Fibroblast of the aortic adventitia (primary cell): ENCODE measurements at places on chromosomes 7 and 10. TPM values are rescaled to one million over a fixed set of nuclear protein-coding genes. Genes with fewer than 3 reads are reported as not detected.

GRCh38 chr10:24208661-24209431 lies at the start of gene KIAA1217:
TSS of gene KIAA1217 (plus strand) at chr10:24209138. CDS start at chr10:24209194, 56 bp downstream.
- DNase-seq = peak; percentile 56

DNA sequence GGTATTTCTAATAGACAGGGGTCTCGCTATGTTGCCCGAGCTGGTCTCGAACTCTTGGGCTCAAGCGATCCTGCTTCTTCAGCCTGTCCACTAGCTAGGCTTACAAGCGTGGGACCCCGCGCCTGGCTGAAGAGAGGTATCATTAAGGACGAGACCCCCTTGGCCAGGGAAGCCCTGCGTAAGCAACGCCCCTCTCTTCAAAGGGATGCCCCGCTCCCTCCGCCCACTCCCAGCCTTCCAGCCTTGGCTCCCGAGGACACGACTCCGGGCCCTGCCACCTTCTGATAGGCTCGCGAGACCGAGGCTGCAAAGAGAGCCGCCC lies 220 bp upstream of the ZKSCAN5 start:
- no peak for DNase-seq

DNA sequence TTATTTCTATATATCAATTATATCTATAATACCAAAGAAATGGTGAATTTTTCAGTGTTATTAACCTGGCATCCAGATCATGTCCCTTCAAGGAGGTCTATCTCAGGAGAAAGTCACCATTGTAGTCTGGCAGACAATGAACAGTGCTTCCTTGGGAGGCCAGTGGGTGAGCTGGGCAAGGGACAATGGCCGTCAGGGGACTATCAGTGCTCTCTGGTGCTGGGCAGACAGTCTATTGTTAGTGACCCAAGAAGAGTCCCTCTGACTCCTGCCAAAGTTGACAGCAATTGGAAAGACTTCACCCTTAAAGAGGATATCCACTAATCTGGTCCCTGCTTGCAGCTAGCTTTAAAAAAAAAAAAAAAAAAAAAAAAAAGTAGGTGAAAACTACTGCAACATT lies 7.1 kb downstream of the JAZF1 start:
- no peak for DNase-seq

DNA sequence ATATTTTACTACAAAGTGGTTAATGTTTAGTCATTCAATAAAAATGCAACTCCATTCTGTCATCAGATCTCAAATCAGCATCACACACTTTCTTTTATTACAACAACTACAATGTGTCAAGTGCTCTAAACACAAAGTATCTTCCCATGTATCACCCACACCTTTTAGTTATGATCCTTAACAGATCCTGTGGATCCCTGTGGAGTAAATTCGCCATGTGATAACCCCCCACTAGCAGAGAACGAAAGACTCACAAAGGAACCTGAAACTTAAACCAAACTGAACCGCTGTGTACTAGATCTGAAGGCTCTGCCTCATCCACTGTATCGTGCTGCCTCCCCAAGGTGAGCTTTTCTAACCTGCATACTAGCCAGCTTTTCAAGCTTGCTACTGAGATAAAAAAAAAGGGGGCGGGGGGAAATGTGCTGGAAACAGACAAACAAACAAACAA lies 1.7 kb downstream of the DPY19L1 start:
- peak; percentile 29 for DNase-seq

DNA sequence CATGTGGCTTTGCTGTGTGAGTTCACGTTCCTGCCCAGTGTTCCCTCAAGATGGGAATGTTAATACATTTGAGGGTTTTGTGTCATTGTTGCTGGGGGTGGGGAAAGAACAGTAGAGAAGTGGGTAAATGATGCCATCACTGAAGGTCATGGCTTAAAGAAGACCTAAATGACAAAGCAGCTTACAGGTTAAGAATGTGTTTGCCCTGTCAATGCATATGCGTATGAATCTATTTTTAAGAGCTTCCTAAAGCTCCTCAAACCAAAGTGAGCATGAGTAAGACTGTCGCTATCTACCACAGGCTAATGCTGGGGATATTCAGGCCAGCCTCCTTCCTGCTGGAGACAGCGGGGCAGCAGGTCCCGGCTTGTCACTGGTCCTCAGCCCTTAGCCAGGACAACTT lies 162.9 kb downstream of the CREB5 start:
- no peak for DNase-seq

- peak; percentile 25 for DNase-seq
These were observed 55.4 kb downstream of the LYZL1 start for GRCh38 chr10:29344073-29344820.

DNA sequence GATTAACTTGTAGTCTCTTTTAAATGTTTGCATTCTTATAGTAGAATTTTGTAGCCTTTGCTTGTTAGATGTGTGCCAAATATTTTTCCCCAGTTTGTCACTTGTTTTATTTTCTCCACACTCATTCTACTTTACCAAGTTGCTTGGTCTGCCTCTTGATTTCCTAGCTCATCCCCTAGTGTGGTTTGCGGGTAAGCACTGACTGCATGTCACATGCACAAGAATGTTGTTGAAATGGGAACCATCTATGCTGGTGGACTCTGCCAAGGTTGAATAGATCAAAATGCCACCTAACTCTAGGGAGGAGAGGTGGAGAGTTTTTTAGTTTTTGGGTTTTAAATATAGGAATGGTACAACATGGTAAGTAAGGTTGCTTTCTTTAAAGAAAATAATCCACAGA lies 47.6 kb downstream of the FZD1 start:
- peak; percentile 28 for DNase-seq

DNA sequence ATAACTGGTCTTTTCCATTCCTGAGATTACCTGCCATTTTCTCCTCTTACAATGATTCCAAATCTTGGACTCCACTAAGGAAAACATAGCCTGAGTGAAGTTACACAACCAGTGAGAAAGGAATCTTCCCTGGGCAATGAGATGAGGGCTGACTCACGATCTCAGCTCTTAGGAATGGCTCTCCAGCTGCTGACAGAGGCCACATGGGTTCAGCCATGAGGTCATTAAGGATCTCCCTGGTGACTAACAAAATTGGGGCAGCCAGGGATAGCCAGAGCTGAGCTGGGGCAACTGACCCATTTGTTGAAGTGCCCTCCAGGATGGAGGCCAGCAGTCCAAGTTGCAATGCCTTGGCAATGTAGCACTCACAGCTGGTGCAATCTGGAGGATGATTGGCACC lies 78.7 kb upstream of the MKLN1 start:
- peak; percentile 98 for DNase-seq

DNA sequence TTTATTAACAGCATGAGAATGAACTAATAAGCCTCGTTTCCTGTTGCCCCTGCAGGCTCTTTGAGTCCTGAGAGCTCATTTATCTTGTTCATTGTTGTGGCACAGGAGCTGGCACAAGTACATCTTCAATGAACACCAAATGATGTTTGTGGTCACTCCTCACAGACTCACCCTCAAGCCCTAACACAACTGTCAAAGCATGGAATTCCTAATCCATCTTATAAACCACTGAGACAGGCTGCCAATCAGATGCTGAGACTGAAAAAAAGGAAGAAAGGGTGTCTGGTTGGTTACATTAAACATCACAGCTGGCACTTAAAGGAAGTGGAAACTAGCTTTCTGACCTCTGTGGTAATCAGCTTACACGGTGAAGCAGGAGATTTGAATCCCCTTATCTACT lies 7.7 kb upstream of the CCDC172 start:
- DNase-seq = no peak

DNA sequence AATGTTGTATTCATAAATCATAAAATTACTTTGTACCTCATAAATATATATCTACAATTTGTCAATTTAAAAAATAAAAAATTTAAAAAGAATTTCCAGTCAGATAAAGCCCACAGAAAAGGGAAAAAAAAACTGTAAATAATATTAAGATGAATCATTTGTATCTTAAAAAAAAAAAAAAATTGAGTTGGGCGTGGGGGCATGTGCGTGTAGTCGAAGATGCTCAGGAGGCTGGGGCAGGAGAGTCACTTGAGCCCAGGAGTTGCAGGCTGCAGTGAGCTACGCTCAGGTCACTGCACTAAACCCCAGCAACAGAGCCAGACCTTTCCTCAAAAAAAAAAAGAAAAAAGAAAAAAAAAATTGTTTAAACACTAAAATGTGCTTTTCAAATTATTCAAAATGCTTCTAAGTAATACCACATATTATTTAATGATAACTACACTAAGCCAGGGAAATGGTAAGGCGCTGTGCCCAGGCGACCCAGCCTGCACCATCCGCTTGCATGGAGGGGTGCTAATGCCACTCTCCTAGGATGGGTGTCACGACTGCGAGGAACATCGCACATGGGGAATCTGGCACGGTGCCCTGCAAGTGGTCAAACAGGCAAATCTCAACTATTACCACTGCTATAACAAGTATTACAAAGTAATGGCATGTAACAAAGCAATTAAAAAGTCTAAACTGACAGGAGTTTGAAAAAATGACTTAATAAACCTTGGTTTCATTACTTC lies 15.4 kb downstream of the GLUD1 start:
- DNase-seq = no peak

DNA sequence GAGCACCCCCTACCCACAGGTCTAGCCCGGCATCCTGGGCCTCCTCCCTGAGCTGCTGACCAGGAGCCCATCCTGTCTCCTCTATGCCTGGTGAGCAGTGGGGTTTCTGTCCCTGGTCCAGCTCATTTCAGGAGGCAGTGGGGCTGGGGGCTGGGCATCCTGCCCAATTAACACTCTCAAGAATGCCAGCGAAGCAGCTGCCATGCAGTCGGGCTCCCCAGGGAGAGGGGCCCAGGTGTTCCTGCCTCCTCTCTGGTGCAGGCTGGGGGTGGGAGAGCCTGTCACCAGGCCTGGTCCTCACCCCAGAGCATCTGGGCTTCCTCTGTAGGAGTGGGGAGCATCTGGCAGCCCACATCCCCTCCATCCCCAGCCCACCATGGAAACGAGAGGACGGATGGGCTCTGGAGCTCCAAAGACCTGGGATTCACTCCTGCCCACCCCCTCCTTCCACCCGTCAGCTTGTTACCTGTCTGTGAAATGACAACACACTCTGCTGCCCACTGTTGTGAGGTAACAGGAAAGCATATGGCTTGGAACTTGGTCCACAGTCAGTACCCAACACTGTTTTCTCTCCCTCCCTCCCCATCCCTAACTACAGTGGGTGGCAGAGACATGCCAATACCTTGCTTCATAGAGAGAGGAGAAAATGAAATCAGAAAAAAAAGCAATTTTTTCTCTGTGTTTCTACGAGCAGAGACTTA lies 69.1 kb downstream of the SLIT1 start:
- DNase-seq = no peak

DNA sequence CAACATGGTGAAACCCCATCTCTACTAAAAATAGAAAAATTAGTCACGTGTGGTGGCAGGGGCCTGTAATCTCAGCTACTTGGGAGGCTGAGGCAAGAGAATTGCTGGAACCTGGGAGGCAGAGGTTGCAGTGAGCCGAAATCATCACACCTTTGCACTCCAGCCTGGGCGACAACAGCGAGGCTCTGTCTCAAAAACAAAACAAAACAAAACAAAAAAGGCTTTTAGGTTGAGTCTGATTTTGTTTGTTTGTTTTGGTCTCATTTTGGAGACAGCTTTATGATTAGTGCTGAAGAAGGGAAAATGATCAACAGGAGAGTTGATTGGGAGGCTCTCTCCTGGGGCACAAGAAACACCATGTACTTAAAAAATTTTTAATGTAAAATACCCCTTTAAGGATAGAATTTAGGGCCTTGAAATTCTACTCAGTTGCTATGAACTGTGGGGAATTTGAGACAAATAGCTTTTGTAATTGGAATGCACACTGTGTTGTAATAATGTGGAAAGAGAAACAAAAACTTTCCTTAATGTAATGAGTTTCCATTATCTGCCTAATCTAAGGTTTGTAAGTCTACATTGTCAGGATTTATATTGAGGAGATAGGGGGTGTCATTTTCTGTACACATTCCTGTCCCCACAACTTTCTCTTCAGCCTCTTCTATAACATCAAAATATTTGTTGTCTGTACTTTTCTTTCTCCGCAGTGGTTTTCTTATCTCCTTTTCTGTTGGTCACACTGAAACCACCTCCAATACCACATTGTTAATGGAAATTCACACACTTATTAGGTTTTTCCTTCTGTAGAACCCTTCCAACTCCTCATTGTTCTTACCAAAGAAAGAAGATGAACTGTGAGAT lies 41.3 kb downstream of the ARID5B start:
- DNase-seq = peak; percentile 76

DNA sequence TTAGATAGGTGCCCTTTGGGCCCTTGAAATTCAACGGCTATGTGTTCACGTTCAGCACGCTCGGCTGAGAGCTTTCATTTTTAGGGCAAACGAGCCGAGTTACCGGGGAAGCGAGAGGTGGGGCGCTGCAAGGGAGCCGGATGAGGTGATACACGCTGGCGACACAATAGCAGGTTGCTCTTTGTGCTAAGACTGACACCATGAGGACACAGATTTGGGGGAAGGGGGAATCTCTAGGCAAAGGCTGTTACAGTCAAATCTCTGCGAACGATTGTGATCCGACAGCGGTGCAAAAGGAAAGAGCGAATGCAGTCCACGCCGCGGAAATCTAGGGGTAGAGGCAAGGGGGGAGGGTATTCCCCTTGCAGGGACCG lies 667 bp downstream of the KLLN start:
- DNase-seq = no peak

- DNase-seq = no peak
These were observed 24.0 kb upstream of the NANOS1 start for GRCh38 chr10:119005362-119006043.

- DNase-seq = peak; percentile 28
These were observed 84.6 kb downstream of the CH25H start for GRCh38 chr10:89122433-89123051.

GRCh38 chr7:28837216-28837615 lies 120.9 kb downstream of the TRIL start:
- DNase-seq = no peak

DNA sequence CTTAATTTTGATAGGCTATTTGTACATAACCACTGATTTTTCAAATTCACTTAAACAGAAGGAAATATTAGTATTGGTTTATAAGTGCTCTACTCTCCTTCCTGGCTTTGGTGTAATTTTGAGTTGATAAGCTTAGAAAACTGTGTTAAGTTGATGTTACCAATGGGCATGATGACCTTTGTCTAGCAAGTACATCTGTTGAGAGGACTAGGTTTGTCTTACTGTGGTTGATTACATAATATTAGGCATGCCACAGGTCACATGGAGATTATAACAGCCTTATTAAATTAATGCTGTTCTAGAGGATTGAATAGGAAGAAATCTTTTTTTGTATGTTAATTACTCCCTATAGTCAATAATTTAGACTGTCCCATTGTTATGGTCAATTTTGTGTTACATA lies 27.0 kb downstream of the CYP2C18 start:
- no peak for DNase-seq

DNA sequence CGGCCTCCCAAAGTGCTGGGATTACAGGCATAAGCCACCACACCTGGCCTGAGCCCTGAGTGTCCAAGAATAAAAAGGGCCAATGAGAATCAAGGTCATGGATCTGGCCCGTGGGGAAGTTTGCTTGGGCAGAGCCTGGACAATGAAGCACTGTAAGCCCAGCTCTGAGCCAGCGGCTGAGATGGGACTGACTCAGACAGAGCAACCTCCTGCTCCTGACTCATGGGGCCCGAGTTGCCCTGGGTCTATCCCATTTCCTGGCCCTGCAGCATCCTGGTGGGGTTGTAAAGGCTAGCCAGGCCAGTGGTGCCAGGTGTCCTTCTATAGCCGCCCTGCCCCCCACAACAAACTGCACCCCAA lies 5.2 kb upstream of the MYH16 start:
- DNase-seq = peak; percentile 77

The FBXL13 gene
- total RNA-seq = 2.9 and 3.4 TPM in 2 replicates

The OGDHL gene
- under 0.01 and 0.57 TPM in 2 replicates for total RNA-seq

The CPED1 gene
- 30.0 and 119 TPM in 2 replicates for total RNA-seq

The SPDYE1 gene
- not detected in 2 replicates for total RNA-seq

The CALCR gene
- total RNA-seq = not detected in 2 replicates

The SPRN gene
- 0.18 and 0.82 TPM in 2 replicates for total RNA-seq

The MMD2 gene
- total RNA-seq = not detected in 2 replicates

The AGAP6 gene
- total RNA-seq = 2.2 and 3.8 TPM in 2 replicates

The ASB4 gene
- not detected in 2 replicates for total RNA-seq

The TAS2R3 gene
- 1.2 and 2.5 TPM in 2 replicates for total RNA-seq

The PGAM2 gene
- not detected in 2 replicates for total RNA-seq
